Hair follicular keratinocyte (primary cell): ENCODE measurements at places on chromosomes 11 and 22. TPM values are rescaled to one million over a fixed set of nuclear protein-coding genes. Genes with fewer than 3 reads are reported as not detected.

Gene MAML2
- 2.9 and 3.3 TPM in 2 replicates for total RNA-seq

Gene VPREB3
- not detected in 2 replicates for total RNA-seq

Gene TSPAN18
- total RNA-seq = 0.15 TPM in 1 of 2 replicates, not detected in the other

Gene LBHD1
- 2.4 and 3.4 TPM in 2 replicates for total RNA-seq

Gene SLC35F2
- total RNA-seq = 51.6 and 51.9 TPM in 2 replicates

Gene TYR
- not detected in 2 replicates for total RNA-seq

Gene KAT5
- total RNA-seq = 38.3 and 42.5 TPM in 2 replicates

Gene OR5A2
- not detected in 2 replicates for total RNA-seq

Gene NPAS4
- total RNA-seq = not detected in 2 replicates

Gene KBTBD4
- 12.5 and 15.4 TPM in 2 replicates for total RNA-seq

Gene ANO1
- 27.2 and 28.1 TPM in 2 replicates for total RNA-seq

Gene FLRT1
- under 0.01 and 0.04 TPM in 2 replicates for total RNA-seq

Gene MRGPRX3
- 24.1 and 45.6 TPM in 2 replicates for total RNA-seq

Gene BRSK2
- total RNA-seq = 0.04 and 0.23 TPM in 2 replicates

Gene SRPRA
- total RNA-seq = 82.9 and 105 TPM in 2 replicates
